ENCODE measurements at places on chromosomes 13 and 19.

DNA sequence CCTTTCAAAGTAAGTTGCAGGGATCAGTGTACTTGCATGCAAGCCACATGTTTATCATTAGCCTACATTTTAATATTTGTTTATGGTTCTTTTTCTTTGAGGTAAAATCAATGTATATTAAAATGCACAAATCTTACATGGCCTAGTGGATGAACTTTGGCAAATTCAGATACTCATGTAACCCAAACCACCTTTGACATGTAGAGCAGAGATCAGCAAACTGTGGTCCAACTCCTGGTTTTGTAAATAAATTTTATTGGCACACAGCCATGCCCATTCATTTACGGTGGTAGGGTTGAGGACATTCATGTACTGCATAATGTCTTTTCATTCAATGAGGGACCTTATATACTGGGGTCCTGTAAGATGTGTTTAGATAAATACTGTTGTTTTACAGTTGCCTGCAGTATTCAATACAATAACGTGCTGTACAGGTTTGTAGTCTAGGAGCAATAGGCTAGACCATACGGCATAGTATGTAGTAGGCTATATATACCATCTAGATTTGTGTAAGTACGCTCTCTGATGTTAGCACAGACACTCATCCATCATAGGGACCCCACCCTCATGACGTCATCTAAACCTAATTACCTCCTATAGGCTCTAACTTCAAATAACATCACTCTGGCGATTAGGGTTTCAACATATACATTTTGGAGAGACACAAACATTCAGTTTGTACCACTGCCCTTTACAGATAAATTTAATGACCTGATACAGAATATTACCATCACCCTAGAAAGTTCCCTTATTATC lies 5.7 kb downstream of the NDFIP2 start:
- no peak for DNase-seq

GRCh38 chr13:42047561-42048341 lies 697 bp upstream of the DGKH start:
- peak; percentile 71 for DNase-seq

DNA sequence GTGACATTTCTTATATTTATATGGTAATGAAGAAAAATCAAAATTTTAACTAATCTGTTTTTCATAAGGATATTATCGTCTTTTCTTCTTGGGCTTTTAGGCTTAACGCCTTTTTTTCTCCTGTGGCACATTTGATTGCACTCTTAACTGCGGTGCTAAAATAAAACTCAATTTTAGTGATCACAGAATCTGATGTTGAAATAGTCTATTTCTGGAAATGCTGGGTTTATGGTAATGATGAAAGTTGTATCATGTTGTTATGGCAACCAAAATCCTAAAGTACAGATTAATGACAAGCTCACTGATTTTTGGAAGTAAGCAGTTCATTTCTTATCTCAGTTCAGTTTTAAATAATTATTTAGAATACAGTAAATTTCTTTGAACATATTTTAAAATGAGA lies 85.3 kb downstream of the COG6 start:
- no peak for DNase-seq

DNA sequence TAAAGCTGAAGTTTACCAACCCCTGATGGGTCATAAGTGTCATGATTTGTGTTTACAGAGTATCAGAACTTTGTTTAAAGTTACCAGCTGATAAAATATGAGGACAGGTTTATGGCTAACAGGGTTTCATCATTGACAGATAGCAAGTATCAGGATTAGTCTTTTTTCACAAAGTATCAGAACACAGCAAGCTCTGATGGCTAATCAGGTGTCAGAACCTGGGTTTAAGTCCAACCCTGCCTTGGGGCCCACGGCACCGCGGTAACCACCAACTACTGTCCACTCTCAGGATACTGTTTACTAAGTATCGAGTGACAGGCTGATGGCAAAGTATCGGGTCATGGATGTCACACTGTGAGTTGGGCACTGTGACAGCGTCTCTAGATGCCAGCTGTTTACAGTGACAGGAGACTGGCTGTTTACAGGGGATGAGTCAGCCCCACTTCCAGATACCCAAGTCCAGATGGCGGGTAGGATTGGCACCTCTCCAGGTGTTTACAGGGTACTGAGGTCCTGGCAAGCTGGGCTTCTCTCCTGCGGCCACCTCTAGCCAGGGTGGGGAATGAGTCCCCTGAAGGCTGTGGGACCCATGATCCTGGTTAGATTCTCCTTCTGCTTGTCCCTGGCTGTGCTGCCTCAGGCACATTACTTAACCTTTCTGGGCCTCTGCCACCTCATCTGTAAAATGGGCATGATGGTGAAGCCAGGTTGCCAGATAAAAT lies 21.8 kb downstream of the ARRDC2 start:
- no peak for DNase-seq

GRCh38 chr13:32676242-32676641 lies 90.0 kb downstream of the PDS5B start:
- no peak for DNase-seq

Data from umbilical cord (tissue), 2 donors.